ENCODE measurements at places on chromosomes 1 and 21. TPM values are rescaled to one million over a fixed set of nuclear protein-coding genes. Genes with fewer than 3 reads are reported as not detected.

Gene TBX15
- total RNA-seq, result not detected

Gene RNU1-2
- total RNA-seq, result under 0.01 TPM

Gene LRRC8C
- total RNA-seq, result 13.2 TPM

Gene CCDC185
- total RNA-seq, result not detected

Gene SLC35F3
- total RNA-seq, result 0.30 TPM

Gene KCNT2
- total RNA-seq, result 4.8 TPM

Measured in smooth muscle cell of the umbilical artery (primary cell).